ENCODE measurements at places on chromosomes 16 and 17.
A peak's percentile ranks its signal among the peaks of the same experiment; 100 is the strongest.

GRCh38 chr17:35084987-35085386 lies 21.5 kb upstream of the RFFL start:
- no peak for DNase-seq

- no peak for DNase-seq
Measured at GRCh38 chr17:51154176-51154575, 817 bp downstream of the NME1 start.

GRCh38 chr16:13961099-13961811 lies 41.3 kb downstream of the ERCC4 start:
- no peak for DNase-seq

- no peak for DNase-seq
Measured at GRCh38 chr17:81519284-81520020, 6.9 kb upstream of the ACTG1 start.

GRCh38 chr16:55849536-55849935 lies 16.6 kb upstream of the CES1 start:
- no peak for DNase-seq

- no peak for DNase-seq
Measured at GRCh38 chr16:49024896-49025295, 256.7 kb downstream of the CBLN1 start.

- peak; percentile 75 for DNase-seq
Measured at GRCh38 chr16:71883849-71884638, at the start of gene ZNF821. TSS of gene ZNF821 (minus strand) at chr16:71884182. CDS start at chr16:71879946, 4,236 bp downstream.

GRCh38 chr17:39062846-39063680 lies 88.4 kb downstream of the PLXDC1 start:
- no peak for DNase-seq

- peak; percentile 3 for DNase-seq
Measured at GRCh38 chr17:55783684-55784245, 32.9 kb downstream of the PCTP start.

DNA sequence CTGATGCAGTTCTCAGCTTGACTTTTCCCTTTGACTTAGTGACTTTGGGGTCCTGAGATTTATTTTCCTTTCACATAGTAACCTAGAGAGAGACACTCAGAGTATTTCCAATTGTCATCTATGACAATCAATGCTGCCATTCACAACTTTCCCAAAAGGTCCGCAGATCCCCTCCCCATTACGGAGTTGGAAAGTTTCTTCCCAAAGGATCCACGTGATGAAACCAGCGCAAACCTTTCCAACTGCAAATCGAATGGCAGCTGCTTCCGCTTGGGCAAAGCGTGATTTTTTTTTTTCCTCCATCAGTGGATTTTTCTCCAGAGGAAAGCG lies 538 bp upstream of the FCSK start:
- DNase-seq = no peak

DNA sequence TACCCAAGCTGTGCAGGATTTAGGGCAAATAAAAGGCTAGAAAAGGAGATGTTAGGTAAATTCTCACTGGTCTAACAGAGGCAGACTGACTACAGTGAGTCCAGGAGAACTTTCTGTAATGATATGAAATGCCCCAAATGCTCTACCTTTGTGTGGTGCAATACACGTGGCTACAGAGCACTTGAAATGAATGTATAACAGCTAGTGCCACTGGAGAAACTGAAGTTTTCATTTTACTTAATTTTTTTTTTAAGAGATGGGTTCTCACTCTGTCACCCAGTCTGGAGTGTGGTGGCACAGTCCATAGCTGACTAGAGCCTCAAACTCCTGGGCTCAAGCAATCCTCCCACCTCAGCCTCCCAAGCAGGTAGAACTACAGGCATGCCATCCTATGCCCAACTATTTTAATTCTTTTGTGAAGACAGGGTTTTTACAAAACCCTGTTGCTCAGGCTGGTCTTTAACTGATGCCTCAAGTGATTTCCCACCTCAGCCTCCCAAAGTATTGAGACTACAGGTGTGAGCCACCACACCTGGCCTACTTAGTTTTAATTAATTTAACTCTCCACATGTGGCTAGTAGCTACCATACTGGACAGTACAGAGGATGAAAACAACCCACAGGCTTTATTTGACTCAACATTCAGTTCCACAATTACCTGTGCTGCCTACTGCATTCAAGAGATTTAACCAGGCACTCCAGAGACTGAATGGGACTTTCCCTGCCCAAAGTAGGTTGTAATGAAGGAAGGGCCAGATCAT lies 84.8 kb upstream of the PLEKHM1 start:
- DNase-seq = no peak

GRCh38 chr17:38798614-38799500 lies 499 bp downstream of the PIP4K2B start:
- peak; percentile 16 for DNase-seq

DNA sequence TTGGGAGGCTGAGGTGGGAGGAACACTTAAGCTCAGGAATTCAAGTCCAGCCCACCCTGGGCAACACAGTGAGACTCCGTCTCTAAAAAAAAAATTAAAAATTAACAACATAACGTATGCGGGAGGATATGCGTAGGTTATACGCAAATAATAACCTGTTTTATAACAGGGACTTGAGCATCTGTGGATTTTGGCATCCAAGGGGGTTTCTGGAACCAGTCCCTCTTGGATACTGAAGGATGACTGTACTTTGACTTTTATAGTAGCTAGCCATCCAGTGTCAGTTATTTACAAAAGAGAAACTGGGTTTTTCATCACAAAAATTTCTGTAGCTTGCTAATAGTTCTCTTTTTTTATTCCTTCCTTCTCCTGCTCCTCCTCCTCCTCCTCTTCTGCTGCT lies 64.5 kb downstream of the TNRC6C start:
- DNase-seq = no peak

DNA sequence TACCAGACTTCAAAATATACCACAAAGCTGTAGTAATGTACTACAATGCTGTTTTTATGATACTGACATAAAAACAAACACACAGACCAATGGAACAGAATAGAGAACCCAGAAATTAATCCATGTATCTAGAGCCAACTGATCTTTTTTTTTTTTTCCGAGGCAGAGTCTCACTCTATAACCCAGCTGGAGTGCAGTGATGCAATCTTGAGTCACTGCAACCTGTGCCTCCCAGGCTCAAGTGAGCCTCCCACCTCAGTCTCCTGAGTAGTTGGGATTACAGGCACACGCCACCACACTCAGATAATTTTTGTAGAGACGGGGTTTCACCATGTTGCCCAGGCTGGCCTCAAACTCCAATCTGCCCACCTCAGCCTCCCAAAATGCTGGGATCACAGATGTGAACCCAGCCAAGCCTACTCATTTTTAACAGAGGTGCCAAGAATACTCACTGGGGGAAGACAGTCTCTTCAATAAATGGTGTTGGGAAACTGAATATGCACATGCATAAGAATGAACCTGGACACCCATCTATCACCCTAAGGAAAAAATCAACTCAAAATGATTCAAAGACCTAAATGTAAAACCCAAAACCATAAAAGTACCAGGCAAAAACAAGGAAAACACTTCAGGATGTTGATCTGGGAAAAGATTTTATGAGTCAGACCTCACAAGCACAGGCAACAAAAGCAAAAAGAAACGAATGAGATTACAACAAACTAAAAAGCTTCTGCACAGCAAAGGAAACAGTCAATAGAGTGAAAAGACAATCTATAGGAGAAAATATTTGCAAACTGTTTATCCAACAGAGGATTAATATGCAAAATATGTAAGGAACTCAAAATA lies 63.1 kb downstream of the STX8 start:
- DNase-seq = no peak

DNA sequence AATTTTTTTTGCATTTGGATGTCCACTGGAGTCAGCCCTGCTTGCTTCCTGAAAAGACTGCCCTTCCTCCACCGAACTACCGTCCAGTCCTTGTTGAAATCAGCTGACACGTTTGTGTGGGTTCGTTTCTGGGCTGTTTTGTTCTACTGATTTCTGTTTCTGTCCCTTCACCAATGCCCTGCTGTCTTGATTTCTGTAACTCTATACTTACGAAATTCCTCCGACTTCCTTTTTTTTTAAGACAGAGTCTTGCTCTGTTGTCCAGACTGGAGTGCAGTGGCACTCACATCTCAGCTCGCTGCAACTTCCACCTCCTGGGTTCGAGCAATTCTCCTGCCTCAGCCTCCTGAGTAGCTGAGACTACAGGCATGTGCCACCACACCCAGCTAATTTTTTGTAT lies 8.4 kb upstream of the GAA start:
- no peak for DNase-seq

DNA sequence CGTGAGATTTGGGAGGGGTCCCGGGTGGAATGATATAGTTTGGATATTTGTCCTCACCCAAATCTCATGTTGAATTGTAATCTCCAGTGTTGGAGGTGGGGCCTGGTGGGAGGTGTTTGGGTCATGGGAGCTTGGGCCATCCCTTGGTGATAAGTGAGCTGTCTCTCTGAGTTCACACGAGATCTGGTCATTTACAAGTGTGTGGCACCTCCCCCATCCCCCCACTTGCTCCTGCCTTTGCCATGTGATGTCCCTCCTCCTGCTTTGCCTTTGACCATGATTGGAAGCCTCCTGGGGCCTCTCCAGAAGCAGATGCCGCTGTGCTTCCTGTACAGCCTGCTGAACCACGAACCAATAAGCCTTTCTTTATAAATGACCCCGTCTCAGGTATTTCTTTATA lies 21.3 kb upstream of the BAIAP2 start:
- DNase-seq = no peak

GRCh38 chr17:73042809-73043685 lies 49.4 kb downstream of the SLC39A11 start:
- no peak for DNase-seq

DNA sequence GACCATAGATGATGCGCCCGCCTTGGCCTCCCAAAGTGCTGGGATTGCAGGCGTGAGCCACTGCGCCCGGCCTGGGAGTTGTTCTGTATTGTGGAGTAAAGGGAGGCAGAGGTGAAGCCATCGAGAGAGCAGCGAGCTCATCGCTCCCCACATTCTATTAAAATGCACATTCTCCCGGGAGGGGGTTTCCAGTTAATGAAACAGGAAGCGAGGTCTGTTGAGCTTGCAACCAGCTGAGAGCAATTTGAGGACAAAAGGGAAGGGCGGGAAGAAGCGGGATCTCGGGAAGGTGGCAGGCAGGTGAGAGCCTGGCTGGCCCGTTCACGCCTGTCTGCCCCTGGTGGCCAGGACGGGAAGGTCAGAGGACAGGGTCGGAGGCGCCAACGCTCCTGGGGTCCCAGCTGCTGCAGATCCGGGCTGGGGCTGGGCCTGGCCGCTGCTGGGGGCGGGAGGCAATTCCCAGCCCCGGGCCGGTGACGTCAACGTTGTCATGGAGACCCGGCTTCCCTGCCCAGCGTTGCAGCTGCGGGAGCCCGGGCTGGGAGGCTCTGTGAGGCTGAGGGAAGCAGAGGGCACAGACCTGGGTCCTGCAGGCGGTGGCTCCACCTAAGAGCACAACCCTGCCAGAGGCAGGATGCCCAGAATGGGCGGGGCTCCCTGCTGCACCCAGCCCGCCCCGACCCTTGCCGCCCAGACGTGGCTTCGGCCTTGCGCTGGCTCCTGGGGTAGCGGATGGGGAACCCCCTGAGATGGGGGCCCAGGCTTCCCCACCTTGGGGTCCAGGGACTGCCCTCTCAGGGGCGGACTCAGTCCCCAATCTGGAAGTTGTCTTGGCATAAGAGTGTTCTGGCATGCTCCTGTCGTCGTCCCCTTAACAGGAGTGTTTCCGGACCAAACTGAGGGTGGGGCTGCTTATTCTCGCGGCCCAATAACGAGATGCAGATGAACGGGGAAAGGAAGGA lies 48.7 kb upstream of the PLCG2 start:
- peak; percentile 82 for DNase-seq

- no peak for DNase-seq
Measured at GRCh38 chr16:55585631-55586030, 19.1 kb downstream of the CAPNS2 start.

- no peak for DNase-seq
Measured at GRCh38 chr16:86752582-86753175, 174.3 kb downstream of the FOXL1 start.

DNA sequence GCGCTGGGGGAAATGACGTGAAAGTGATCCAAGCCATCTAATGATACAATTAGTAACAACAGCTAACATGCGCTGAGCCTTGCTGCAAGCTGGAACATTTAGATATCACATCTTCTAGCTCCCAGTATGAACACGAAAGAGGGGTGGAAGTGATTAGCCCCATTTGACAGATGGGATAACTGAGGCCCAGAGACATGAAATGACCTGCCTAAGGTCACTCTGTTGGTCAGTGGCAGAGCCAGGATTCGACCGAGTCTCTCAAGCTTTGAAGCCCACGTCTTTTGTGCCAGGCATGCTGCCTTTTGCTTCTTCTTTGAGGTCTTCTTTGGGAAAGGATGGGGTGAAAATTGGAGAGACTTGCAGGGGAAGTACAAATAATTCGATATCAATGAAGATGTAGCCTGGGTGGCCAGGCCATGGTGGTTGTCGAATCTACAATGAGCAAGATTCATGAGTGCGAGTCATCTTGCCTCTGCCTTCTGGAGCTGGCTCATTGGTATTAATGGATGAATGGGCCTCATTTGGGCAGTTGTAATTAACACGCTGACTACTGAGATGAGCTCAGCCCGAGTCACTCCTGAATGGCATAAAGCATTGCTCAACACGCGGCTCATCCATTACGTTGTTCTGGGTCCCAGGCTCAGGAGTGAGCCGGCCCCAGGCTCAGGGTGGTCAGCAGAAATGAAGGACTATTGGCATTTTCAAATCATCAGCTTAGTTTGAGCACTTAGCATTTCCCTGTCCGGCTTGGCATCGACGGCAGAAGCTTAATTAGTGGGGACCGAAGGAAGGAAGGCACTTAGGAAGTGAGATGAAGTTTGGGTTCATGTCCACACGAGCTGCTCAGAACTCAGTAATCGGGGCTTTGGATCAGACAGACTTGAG lies 28.0 kb upstream of the GPRC5B start:
- no peak for DNase-seq

GRCh38 chr16:86918637-86919036 lies 340.3 kb downstream of the FOXL1 start:
- DNase-seq = no peak

DNA sequence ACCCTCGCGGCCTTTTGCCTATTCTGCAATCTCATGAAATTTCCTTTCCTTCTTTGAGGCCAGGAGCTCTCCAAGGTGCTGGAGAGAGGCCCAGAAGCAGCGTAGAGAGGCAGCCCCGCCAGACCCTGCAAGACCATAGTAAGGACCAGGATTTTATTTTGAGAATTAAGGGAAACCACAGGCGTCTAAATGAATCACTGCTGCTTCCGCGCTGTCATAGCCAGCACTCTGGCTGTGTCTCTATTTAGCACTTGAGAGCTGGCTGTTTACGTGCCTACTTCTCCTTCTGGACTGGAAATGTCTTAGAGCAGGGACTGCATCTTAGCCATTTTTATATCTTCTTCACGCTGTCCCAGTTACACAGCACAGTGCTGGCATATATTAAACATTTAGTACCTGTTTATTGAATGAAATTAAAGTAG lies 37.6 kb upstream of the PIRT start:
- no peak for DNase-seq

- DNase-seq = peak; percentile 29
Measured at GRCh38 chr17:63774141-63774968, at the start of gene DDX42. TSS of gene DDX42 (plus strand) at chr17:63774170. CDS start at chr17:63787050, 12,880 bp downstream.

DNA sequence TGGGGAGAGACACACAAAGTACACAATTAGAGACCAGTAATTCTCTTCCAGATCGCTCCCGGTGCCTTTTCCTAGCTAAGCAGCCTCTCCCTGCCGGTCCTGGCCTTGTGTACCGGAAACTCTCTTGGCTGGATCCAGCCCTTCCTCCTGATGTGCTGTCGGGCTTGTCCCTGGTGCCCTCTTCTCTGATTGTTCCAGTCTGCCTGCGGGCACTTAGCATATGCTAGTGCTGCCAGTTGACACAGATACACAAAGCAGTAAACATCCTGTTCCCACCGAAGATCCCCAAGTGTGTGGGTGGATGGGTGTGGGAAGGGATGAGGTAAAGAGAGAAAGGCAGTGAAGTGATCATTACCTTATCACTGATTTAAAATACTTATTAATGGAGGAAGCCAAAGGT lies 9.7 kb downstream of the HS3ST3B1 start:
- DNase-seq = no peak

GRCh38 chr16:27238591-27238990 lies 30.0 kb downstream of the NSMCE1 start:
- no peak for DNase-seq

All from NCI-H510A (cell line).